ENCODE measurements at places on chromosomes 16 and 17.

DNA sequence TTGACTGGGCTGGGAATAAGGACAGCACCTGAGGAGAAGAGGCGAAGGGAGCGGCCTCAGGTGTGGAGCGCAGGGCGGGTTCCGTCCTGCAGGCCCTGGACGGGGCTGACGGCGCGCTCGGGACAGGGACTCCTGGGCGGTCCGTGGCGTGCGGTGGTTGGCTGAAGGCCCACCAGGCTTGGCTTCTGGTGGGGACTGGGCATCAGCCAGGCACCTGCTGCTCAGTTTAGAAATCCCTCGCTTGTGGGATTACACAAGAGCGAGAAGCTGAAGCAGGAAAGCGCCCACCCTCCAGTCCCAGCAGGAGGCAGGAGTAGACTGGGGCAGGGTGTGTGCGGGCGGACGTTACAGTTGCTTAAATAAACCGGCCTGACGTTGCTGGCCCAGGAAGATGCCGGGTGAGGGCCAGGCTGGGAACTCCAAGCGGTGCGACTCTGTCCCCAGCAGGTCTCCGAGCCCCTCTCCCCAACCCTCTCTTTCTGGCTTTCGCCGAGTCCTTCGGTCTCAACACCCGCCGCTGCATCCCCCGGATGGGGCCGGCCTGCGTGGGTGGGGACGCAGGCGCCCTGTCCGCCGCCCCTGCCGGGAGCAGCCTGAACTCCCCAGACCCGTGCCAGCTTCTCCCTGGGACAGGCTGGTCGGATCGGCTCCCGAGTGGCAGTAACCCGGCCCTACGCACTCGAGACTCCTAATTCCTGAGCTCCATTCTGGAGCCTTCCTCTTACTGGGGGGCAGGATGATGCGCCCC, 639 bp downstream of the MIF4GD start:
- DNase-seq, result peak; percentile 77

- DNase-seq, result no peak
These were observed 6.1 kb upstream of the STAC2 start for GRCh38 chr17:39231591-39232551.

DNA sequence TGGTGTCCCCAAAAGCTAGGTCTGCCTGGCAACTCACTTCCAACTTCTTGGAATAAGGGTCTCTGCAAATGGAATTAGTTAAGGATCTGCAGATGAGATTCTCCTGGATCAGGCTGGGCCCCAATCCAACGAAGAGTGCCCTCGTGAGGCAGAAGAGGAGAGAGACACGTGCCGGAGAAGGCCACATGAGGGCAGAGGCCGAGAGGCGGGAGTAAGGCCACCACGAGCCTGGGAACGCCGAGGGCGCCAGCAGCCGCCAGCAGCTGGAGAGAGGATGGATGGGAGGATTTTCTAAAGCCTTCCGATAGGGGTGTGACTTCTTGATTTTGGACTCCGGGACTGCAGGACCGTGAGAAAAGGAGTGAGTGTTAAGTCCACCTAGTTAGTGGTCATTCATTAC, 76.3 kb downstream of the JPH3 start:
- no peak for DNase-seq

DNA sequence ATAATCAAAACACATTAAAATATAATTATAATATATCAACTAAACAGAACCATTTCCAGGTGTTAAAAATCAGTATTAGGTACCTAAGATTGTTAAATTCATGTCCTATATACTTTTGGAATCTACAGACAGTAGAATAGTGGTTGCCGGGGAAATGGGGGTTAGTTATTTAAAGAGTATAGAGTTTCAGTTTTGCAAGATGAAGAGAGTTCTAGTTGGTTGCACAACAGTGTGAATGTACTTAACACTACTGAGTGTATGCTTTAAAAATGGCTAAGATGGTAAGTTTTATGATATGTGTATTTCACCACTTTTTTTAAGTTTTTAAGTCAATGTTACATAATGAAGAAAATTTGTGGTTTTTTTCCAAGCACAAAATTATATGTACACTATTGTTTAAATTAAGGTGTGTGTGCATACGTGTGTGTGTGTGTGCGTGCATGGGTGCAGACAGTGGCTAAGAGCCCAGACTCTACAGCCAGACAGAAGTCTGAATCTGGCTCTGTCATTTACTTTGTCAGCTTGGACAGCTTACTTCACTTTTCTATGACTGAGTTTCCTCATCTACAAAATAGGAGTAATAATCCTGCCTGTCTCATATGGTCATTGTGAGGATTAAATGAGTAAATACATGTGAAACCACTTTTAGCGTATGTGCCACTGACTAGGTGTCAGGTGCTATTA, 25.3 kb upstream of the PHAF1 start:
- no peak for DNase-seq

GRCh38 chr17:75273977-75274708, 3.1 kb upstream of the MIF4GD start:
- DNase-seq, result no peak

- DNase-seq, result peak; percentile 47
These were observed at the start of gene ARHGAP23 for GRCh38 chr17:38428112-38428642. TSS of gene ARHGAP23 (plus strand) at chr17:38428464. CDS start at chr17:38428486, 22 bp downstream.

- no peak for DNase-seq
These were observed 63.9 kb upstream of the RPH3AL start for GRCh38 chr17:416293-417206.

DNA sequence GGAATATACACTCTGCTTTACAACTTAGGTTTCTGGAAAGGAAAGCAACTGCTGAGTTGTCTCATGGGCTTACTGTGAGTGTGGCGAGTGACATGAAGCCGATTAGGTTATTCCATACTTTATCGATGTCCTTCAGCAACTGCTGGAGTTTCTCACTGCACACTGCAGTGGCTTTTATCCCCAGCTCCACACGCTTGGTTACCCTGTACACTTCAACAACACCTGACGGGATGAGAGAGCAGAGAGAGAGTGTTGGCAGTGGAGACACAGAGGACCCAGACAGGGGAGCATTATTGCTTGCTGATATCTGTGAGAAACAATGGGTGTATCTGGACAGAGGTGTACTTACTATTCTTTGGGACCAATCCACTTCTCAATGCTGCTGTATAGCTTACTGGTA, 46.2 kb downstream of the DUSP14 start:
- no peak for DNase-seq

GRCh38 chr16:65831903-65832666, 534.4 kb upstream of the CDH5 start:
- DNase-seq, result no peak

Measured in NCI-H1417 (cell line).